ENCODE measurements at places on chromosomes 16 and 17.

DNA sequence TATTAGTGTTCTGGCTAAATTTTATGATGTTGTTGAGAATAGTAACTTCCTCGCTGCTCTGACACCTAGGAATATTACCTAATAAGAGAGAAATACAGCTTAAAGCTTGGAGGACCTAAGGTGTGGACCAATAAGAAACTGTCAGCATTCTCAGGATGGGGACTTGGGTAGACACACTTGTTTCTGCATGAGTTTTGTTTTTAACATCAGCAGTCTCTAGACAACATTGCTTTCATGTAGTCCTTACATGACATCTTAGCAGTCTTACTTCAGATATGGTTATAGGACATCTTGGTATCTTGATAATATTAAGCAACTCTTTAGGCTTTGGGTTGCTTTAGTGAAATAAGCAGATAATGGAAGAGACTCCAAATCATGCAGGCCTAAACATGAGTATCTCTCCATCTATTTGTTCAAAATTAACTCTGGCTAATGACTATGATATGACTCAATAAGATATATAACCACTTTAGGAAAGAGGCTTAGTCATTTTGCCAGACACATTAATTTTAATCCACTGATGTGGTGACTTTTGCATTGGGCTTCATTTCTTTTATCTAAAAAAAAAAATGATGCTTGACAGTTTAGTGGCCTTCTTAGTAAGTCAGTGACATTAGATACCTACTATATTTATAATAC lies 84.5 kb downstream of the WNT3 start:
- no peak for DNase-seq

DNA sequence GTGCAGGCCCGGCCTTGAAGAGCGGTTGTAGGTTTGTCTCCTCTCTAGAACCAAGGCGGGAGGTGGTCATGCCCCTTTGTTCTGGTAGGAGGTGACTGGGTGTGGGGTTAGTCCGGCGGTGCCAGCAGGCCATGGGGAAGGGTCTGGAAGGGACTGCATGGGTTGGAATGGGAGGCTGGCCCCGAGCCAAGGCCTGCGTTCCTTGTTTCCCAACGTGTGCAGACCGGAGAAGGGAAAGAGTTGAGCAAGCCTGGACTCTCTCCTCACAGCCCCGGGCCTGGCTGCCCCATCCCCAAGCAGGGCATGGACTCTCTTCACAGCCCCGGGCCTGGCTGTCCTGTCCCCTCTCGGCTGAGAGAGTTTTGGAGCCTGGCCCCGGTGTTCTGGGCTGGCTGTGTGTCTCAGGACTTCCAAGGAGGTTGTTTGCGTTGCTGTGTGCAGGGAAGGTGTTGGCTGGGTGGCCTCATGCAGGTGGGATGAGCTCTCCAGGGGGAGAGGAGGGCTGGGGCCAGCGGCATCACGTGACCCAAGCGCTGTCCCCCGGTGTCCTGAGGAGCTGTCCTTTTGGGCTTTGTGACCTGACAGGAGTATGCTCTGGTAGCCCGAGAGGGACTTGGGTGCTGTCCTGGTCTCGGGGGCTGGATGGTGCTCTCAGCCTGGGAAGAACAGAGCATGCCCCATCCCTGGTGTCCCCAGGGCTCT lies 2.6 kb downstream of the CACNA1H start:
- DNase-seq = no peak

- DNase-seq = peak; percentile 46
These were observed 51.7 kb upstream of the MTSS2 start for GRCh38 chr16:70737377-70738082.

- DNase-seq = no peak
These were observed 5.1 kb upstream of the SUZ12 start for GRCh38 chr17:31931756-31932155.

DNA sequence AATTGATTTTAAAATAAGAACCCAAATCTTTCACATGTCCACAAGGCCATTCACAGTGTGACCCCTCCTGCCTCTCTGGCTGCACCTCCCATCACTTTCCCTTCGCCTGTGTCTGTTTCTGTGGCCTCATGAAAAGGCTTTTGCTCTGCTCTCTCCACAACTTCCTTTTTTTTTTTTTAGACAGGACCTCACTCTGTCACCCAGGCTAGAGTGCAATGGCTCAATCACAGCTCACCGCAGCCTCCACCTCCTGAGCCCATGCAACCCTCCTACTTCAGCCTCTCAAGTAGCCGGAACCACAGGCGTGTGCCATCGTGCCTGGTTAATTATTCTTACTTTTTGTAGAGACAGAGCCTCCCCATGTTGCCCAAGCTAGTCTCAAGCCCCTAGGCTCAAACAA lies 197.1 kb downstream of the ABCC12 start:
- no peak for DNase-seq

- DNase-seq = no peak
These were observed 30.8 kb downstream of the GPR139 start for GRCh38 chr16:20042848-20043247.

- DNase-seq = no peak
These were observed 8.7 kb downstream of the FAM234A start for GRCh38 chr16:243348-243747.

- DNase-seq = no peak
These were observed 98.0 kb downstream of the RAB11FIP4 start for GRCh38 chr17:31489295-31490018.

Data from stimulated activated CD8-positive, alpha-beta memory T cell treated with anti-CD3 and anti-CD28 coated beads, Interleukin-12 subunit alpha, Interleukin-12 subunit beta, amount 100 ng/mL, for 1 hour (primary cell).